Putamen (tissue), 1 donor: ENCODE measurements at places on chromosomes 6 and 20.
A peak's percentile ranks its signal among the peaks of the same experiment; 100 is the strongest.

DNA sequence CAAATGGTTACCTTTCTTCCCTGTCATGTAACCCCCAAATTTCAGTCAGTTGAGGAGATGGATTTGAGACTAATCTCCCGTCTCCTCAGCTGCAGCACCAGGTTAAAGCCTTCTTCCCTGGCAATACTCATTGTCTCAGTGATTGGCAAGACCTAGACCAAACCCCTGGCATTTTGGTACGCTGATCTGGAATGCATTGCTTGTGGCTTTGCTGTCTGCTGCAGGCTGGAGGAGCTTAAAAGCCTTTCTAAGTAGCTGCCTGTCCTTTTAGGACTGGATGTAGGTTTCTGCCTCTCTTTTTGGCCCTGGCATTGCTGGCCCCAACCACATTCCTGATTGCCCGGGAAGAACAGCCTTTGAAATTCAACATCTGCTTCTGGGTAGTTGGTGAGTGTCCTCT, 729.6 kb upstream of the GJE1 start:
- DNase-seq = no peak

DNA sequence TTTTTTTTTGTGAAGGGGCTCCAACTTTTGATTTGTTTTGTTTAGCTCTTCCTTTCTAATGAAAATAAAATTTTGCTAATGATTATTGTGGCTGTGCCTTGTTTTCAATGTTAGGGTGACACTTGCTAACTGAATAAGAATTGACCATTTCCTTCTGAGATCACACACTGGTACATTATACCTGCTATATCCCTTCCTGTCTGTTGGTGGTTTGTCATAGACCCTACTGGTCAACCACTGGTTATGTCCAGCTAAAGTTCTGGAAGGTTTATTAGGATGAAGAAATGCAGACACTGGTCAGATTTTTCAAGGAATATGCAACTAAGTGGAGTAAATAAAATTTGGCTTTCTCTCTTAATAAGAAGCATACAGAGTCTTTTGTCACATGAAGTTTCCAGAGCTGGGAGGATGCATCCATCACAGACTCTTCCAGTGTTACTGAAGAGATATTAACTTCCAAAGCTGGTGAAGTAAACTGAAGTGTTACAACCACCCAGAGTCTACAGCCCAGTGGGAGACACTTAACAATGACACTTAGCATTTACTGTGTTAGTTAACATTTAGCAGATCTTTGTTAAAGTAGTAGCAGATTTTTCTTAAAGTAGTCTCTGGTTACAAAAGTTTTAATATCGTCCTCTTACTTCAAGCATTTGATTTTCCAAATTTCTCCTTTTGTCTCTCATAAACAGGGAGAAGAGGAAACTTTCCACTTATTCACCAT, 19.7 kb upstream of the CALHM5 start:
- DNase-seq = no peak

- DNase-seq = no peak
Observed at GRCh38 chr20:64220891-64221527, 34.5 kb upstream of the PCMTD2 start.

- DNase-seq = peak; percentile 43
Observed at GRCh38 chr6:168734523-168734922, 293.5 kb downstream of the SMOC2 start.

DNA sequence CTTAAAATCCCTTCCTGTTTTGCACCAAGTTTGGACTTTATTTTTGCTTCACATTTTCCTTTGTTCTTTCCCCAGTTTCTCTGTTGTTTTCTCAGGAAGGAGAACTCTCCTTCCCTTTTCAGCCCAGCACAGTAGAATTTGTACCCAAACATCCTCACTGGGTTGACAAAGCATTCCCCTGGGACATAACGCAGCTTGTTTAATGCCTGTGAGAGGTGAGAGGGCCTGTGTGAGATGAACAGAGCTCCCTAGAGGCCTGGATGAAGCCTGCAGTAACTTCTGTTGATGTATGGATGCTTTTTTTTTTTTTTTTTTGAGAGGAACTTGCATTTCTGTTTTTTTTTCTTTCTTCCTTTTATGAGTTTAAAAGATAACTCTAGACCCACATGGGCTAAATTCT, 104.9 kb upstream of the SLC22A23 start:
- DNase-seq = peak; percentile 35

DNA sequence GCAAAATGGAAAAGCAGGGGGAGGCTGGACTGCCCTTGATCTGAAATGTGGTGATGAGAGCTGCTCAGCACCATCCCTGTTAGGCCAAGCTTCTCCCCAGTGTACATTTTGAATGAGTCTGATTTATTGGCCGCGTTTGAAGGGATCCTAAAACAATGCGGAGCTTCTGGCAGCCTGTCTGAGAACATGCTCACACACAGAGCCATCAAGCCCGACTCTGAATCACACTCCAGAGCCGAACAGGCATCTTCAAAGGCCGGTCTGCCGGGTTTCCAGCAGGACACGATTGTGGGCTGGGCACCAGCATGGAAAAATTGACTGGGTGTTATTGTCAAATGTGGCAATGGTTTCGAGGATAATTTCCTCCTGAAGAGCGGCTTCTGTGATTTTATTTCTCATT, 235.9 kb downstream of the TFAP2C start:
- DNase-seq = no peak

- peak; percentile 77 for DNase-seq
Observed at GRCh38 chr6:44237021-44237812, 9.7 kb upstream of the HSP90AB1 start.

DNA sequence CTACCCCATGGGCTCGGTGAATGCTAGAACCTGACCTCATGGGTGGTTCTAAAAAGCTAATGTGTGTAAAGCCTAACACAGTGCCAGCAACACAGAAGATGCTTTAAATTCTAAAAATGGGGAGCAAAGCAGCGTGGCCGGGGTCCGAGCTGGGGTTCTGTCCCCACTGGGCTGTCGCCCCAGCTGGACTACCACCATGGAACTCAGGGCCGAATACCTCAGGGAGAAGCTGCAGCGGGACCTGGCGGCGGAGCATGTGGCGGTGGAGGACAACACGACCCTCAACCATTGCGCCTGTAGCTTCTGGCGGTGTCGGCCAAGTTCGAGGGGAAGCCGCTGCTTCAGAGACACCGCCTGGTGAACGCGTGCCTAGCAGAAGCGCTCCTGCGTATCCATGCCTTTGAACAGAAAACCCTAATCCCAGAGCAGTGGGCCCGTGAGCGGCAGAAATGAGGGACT, 8.4 kb downstream of the SOX4 start:
- DNase-seq = no peak

GRCh38 chr20:3672547-3673171, 9.2 kb downstream of the ADAM33 start:
- no peak for DNase-seq

- DNase-seq = peak; percentile 30
Observed at GRCh38 chr6:38034274-38034914, 214.9 kb downstream of the ZFAND3 start.

GRCh38 chr20:53149148-53149889, 177.2 kb downstream of the TSHZ2 start:
- DNase-seq = no peak

- no peak for DNase-seq
Observed at GRCh38 chr6:154841109-154841508, 107.9 kb downstream of the SCAF8 start.

- no peak for DNase-seq
Observed at GRCh38 chr6:97563529-97563928, 280.5 kb upstream of the MMS22L start.
